AG04450 (cell line): ENCODE measurements at places on chromosomes 2 and 18. TPM values are rescaled to one million over a fixed set of nuclear protein-coding genes. Genes with fewer than 3 reads are reported as not detected.
A peak's percentile ranks its signal among the peaks of the same experiment; 100 is the strongest.

DNA sequence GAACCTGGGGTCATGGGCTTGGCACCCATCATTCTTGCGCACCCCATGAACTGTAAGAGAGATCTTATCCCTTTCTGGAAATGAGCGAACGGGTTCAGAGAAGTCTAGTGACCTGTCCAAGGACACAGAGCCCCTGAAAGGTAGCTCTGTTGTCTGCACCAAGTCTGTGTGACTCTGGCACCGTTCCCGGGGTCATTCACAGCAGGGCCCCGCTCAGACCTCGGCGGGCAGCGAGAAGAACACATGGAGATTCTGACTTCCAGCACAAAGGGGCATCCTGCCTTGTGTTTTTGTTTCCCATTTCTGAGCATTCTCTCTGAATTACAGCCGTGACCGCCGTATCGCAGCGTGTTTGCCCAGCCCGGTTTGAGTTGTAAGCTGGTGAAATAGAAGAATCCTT, 231.7 kb downstream of the KLHL29 start:
- no peak for DNase-seq

Gene DSG1
- not detected in 2 replicates for polyA plus RNA-seq

DNA sequence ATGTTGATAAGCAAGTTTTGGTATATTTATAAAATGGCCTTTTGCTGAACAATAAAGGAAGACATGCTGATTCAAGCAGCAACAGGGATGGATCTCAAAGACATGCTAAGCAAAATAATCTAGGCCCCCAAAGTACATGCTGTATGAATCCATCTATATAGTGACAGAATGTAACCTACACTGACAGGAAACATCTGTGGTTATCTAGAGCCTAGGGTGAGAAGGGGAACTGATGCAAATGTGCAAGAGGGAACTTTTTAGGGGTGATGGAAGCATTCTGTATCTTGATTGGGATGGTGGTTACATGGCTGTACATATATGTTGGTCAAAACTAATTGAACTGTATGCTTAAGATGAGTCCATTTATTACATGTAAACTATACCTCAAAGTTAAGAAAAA, 24.2 kb downstream of the CNRIP1 start:
- no peak for DNase-seq

DNA sequence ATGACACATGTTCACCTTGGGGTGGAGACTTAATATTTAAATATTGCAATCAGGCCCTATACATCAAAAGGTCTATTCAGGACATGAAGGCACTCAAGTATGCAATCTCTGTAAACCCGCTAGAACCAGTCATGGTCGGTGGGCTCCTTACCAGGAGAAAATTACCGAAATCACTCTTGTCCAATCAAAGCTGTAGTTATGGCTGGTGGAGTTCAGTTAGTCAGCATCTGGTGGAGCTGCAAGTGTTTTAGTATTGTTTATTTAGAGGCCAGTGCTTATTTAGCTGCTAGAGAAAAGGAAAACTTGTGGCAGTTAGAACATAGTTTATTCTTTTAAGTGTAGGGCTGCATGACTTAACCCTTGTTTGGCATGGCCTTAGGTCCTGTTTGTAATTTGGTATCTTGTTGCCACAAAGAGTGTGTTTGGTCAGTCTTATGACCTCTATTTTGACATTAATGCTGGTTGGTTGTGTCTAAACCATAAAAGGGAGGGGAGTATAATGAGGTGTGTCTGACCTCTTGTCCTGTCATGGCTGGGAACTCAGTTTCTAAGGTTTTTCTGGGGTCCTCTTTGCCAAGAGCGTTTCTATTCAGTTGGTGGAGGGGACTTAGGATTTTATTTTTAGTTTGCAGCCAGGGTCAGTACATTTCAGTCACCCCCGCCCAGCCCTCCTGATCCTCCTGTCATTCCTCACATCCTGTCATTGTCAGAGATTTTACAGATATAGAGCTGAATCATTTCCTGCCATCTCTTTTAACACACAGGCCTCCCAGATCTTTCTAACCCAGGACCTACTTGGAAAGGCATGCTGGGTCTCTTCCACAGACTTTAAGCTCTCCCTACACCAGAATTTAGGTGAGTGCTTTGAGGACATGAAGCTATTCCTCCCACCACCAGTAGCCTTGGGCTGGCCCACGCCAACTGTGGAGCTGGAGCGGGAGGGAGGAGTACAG, 108.1 kb downstream of the XRCC5 start:
- peak; percentile 23 for DNase-seq

DNA sequence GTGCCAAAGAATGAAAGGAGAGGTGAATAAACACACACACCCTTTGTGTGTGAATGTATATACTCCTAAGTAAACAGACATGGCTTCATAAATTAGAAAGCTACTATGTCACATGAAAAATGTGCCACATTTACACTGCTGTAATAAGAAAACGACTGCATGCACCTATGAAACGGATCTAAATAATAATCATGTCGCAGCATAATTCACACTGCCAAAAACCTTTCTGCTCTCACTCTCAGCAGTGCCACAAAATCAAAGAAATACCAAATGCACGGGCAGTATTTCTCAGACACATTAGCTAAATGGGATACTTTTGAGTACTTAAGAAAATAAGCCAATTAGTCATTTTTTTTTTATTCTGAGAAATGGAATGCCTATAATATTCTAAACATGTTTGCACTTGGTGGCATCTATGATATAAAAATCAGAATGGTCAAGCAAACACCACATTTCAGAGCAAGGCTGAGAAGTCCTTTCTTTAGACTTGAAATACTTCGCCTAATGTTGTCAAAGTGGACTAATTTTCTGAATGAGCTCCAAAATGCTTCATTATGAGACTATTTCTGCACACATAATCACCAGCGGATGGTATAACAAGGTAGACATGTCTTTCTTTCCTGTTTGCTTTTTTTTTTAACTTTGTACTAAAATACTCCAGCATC, 6.6 kb downstream of the BCL11A start:
- no peak for DNase-seq

DNA sequence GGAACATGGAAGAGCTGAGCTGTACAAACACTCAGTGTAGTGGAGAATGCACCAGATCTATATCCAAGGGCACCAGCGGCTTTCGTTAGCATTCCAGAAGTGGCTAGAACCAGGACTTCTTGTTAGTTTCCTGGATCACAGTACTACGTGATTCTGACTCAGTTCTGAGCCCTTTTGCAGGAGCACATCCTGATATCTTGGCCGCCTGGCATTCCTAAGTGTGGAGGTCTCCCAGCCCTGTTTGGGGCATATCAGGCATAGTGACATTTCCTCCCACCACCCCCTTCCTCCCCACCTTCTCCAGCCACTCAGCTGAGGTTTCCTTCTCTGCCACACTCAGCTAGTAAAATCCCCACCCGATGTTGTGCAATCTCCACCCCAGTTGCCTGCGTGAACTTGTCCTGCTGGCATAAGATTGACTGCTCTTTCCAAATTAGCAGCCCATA, 63.4 kb downstream of the BMP10 start:
- no peak for DNase-seq

DNA sequence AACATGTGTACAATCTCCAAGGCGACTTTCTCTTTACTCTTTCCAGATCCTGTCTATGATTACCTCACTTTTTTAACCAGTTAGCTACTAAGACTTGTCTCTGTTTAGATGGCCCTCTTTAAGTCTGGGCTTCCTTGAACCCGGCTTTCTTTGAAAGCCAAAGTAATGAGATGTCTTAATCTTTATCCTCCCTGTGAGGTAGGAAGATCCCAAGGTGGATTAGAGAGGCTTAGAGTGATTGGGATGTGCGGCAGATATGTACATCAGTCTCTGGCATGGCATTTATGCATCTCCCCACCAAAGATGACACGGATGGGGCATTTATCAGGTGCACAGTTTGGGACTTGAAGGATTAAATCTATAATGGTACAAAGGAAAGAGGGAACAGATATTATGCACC, 186.3 kb downstream of the FSHR start:
- no peak for DNase-seq

DNA sequence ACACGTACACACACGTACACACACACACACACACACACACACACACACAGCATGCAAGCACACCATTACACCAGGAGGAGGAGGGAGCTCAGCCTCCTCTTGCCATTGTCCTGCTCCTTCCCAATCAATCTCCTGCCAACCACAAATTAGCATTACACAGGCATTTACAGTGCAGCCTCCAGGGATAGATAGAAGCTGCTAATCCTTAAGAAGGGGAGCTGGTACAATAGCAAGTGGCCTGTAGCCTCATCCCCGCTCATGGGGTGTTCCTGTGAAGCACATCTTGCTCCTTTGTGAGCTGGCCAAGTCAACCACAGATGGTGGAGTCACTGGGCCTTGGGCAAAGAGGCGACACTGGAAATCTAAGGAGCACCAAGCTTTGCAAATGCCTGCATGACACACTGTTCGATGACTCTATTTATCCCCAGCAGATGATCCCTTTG, 110.3 kb upstream of the PKDCC start:
- DNase-seq: no peak

- no peak for DNase-seq
Observed at GRCh38 chr18:47108998-47109405, 41.3 kb downstream of the HDHD2 start.

Gene ANKRD30BL
- not detected in 2 replicates for polyA plus RNA-seq

- DNase-seq: no peak
Observed at GRCh38 chr18:42730272-42730671, 385.2 kb downstream of the RIT2 start.

DNA sequence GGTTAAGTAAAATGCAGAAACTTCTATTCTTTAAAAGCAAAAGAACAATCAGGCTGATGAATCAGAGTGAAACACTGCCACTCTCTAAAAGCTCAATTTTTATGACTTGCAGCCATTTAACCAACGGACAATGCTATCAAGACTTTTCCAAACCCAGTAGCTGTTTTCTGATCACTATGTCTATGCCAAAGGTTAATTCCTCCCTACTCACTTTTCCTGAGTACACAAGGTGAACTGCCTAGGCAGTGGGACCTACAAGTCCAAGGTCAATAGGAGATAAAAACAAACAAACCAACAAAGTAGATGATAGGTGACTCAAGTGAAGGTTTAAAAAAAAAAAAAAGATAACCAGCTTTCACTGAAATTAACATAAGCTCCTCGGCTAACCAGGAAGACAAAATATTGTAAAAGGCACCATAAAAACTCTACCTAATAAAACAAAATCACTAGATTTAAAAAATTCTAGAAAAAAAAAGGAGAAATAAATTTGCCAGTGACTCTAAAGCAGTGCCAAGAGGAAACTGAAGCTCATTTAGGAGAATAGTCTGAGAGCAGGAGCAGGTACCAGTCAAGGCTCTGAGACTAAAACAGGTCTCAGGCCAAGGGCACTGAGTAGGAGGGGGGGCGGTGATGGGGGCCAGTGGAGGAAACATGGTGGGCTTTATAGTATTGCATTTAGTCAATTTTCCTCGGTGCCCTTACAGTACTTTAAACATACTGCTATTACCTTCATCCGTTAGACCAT, 134.1 kb upstream of the DLGAP1 start:
- DNase-seq: no peak

GRCh38 chr18:42929857-42930256, 185.6 kb downstream of the RIT2 start:
- DNase-seq: no peak

- no peak for DNase-seq
Observed at GRCh38 chr2:96359866-96360265, 24.3 kb downstream of the NCAPH start.

DNA sequence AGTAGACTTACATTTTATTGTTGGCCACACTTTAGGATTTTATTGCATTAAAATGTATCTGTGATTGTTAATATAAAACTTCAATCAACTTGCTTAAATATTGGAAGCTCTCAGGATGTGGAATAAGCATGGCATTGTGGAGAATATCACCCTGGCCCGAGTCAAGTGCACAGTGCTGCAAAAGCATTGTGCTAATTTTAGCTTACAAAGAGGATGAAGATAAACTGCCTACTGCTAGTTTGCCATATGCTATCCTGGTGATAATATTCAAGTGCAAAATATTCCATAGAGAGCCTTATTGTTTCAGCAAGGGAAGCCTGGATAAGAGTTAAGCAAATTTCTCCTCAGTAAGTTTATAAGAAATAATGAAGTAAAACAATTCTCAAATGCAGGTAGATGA, 54.5 kb downstream of the MEIS1 start:
- no peak for DNase-seq

Gene TRIM43
- polyA plus RNA-seq: not detected in 2 replicates

DNA sequence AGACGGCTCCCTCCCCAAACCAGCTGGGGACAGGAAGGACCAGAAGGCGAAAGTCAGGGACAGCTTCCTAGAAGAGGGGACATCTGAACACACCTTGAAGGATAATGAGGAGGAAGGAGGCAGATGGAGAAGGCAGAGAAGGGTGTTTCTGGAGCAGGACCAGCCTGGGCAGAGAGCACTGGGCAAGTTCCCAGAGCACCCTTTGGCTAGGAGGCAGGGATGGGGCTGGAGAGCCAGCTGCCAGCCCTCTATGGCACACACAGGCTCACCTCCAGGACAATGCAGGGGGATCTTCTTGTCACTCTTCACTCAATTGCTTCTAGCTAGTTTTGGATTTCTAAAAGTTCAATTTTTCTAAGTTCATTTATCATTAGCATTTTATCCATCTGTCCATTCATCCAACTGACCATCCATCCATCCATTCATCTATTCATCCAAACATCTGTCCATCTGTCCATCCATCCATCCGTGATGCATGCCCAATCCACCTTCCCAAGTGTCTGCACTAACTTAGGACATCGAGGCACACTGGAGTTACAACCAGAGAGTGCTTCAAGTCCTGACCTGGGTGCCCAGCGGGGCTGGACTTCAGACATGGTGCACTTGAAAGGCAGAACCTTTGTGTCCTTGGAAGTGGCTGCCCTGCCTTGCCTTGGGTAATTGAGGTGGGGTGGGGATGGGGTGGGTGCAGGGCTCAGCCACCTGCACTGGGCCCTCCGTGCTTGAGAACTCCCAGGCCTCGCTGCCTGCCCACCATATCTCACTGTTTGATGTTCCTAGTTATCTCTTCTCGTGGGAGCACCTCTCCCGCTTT, 42.5 kb downstream of the INHBB start:
- DNase-seq: no peak

DNA sequence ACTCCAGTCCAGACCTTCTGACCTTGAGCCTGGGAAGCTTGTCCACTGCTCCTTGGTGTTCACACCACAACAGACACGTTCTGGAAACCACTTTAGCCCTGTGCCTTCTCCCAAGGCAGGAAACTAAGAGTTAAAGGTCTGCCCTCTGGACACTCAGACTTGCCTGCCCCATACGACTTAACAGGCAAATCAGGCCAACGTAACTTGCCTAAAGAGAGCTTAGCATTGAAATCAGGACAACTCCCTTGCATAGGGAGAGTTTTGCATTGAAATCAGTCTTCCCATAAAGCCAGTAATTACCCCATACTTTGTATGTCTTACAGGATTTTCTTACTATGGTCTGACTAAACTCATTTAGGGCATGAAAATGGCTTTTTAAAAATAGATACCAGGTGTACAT, 18.5 kb downstream of the NFE2L2 start:
- DNase-seq: no peak

Gene UGT1A6
- polyA plus RNA-seq: not detected in 2 replicates
